ENCODE measurements at places on chromosomes 7 and 10.

- no peak for DNase-seq
These were observed 166.5 kb downstream of the LSM5 start for GRCh38 chr7:32323712-32324111.

GRCh38 chr7:139992353-139993044 lies 70.3 kb downstream of the PARP12 start:
- DNase-seq, result no peak

- peak; percentile 3 for DNase-seq
These were observed 3.2 kb upstream of the ASCC1 start for GRCh38 chr10:72219235-72219814.

DNA sequence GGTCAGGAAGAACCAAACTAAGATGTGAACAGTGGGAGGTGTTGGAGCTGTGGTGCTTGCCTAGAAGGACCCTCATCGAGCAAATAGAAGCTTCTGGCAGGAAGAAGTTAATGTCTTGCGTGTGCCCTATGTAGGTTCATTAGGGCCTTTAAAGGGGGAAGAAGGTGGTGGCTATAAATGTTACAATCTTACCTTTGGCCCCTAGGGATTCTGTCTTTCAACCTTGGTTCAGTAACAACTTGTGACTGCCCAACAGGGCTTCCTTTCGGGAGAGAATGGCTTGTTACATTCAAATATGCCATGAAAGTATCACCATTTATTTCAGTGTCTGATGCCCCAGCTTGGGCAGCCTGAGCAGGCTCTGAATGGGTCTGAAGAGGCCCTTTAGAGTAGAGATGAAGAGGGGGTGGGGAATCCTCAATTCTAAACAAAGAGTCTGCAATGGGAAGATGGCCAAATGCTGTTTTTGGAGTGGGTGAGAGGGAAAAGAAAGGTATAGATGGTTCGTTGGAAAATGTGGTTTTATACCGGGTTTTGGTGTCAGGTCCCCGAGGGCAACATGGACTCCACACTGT lies 108.0 kb downstream of the TCF7L2 start:
- no peak for DNase-seq

GRCh38 chr7:120994512-120995410 lies 6.2 kb downstream of the CPED1 start:
- DNase-seq, result no peak

DNA sequence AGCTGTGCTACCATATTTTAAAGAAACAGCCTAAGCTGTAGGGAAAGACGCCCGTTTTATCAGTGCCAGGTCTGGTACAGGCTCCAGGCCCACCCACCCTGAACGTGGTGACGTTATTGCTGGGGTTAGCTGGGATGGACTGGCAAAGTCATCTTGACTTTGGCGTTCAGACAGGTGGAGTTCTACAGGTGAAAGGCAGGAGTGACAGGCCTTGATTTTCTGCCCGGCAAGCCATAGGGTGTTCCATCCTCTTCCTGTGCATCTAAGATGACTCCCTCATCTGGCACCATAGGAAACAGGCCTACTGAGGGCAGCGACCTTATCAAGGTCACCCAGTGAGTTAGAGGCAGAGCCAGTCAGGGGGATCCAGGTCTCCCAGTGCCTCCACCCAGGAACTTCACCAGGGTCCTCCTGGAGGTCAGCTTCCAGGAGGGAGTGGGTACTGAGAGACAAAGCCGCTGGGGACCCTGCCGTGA lies 41.6 kb downstream of the HK1 start:
- DNase-seq, result no peak

- DNase-seq, result no peak
These were observed 372.5 kb downstream of the SDK1 start for GRCh38 chr7:3673524-3673923.

GRCh38 chr10:114613237-114613979 lies 44.7 kb downstream of the ABLIM1 start:
- DNase-seq, result no peak

DNA sequence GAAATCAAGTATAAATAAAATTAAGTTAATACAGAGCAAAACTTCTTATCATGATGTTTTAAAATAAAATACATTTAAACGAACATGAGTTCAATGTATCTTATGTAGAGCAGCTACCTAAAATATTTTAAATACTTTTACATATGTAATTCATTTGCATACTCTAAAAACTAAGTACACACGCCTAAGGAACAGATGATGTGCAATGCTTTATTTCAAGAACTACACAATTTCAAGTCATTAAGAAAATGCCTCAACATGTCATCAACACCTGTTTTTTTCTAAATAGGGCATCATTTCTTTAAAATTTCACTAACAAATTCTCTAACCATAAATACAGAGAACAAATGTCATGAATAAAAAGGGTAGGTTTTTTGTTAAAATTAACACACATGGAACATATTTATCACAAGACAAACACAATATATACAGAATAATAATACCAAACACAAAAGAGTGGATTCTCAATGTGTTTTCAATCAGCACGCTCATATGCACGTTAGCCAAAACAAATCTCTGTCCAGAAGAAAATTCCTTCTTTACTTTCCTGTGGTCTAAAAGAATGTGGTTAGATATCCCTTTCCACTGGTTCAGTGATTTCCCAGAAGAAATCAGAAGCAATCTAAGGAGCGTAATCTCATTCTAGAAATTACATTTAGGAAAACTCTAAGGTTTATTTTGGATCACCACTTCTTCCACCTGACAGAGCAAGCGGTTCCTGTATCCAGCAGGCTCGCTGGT lies 73.0 kb upstream of the PFKP start:
- no peak for DNase-seq

DNA sequence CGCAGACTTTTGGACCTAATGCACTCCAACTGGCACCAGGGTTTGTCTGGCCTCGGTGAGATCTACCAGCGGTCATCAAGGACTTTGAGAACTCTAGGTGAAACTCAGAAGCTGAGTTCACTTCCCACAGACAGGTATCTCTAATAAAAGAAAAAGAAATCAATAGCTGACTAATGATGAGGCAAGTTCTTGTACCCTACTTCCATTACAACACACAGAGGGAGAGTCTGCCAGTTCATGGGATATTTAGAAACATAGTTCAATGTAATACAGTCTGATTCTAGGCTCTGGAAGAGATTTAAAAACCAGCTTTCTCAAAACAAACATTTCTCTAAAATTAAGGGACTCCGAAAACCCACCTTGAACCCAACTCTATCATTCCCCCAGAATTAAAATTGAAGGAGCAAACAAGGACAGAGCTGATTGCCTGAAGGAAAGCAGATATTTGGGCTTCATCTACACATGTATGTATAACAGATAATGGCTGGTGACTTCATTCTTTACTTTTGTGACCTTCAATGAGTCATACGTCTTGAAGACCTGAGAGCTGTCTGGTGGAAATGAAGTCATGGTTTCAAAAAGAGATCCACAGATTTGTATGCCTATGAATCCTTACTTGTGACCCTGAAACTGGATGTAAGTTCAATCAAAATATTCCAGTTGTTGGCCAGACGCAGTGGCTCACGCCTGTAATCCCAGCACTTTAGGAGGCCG lies 2.7 kb upstream of the PNLIPRP1 start:
- DNase-seq, result no peak

- DNase-seq, result no peak
These were observed 43.4 kb upstream of the ADO start for GRCh38 chr10:62761115-62761514.

DNA sequence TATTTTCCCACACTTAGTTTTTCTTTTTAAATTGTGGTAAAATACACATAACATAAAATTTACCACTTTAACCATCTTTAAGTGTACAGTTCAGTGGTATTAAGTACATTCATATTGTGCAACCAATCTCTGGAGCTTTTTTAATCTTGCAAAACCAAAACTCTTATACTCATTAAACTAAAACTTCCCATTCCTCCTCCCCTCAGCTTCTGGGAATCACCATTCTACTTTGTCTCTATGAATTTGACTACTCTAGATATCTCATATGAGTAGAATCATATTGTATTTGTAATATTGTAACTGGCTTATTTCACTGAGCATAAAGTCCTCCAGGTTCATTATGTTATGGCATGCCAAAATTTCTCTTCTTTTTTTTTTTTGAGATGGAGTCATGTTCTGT lies 86.4 kb upstream of the JAZF1 start:
- DNase-seq, result no peak

GRCh38 chr10:102668326-102669107 lies 24.2 kb downstream of the TRIM8 start:
- no peak for DNase-seq

DNA sequence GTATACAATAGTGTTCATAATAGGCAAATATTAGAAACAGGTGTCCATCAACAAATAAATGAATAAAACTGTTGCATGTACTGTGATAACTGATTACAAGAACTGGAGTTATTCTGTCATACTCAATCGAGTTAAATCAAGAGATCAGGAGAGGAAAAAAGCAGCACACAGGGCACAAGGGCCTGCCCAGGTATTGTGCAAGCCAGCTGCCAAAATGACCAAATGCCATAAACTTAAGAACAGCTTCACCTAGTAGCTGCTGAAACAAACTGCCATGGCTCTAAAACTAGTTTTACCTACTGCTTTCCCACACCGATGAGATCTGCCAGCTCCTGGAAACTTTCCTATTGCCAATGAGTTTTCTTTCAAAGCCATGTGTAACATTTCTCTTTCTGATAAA lies 12.2 kb downstream of the GSAP start:
- no peak for DNase-seq

GRCh38 chr7:74014931-74015330 lies 13.0 kb upstream of the ELN start:
- DNase-seq, result no peak

- DNase-seq, result no peak
These were observed 15.6 kb upstream of the CHST3 start for GRCh38 chr10:71948496-71949067.

DNA sequence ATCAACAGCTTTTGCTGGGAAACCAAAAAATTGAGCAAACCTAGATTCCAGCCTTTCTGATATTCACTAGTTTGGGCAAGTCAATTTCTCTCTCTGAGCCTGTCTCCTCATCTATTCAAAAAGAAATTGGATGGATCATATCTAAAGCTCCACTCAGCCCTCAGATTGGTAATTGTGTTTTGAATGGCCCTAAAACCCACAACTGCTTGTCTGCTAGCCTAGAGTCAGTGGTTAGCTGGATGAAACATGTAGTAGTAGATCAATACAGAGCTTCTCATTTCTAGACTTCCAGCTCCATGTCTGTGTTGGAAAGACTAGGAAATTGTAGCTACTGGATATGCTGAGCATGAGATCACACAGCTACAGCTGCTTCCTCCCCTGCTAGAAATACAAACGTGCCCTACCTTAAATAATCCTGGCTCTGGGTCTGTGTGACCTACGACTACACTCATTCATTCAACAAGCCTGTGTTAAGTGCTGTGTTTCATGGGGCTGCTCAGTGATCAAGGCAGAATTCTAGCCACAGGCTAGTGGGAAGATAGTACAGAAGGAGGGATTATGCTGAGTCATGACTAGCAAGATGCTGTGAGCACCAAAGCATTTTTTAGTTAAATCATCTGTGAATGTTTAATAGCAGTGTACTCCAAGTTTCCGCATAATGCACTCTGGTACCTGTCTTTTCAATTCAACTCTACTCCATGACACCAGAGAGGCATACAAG lies 15.7 kb downstream of the DNTT start:
- no peak for DNase-seq

DNA sequence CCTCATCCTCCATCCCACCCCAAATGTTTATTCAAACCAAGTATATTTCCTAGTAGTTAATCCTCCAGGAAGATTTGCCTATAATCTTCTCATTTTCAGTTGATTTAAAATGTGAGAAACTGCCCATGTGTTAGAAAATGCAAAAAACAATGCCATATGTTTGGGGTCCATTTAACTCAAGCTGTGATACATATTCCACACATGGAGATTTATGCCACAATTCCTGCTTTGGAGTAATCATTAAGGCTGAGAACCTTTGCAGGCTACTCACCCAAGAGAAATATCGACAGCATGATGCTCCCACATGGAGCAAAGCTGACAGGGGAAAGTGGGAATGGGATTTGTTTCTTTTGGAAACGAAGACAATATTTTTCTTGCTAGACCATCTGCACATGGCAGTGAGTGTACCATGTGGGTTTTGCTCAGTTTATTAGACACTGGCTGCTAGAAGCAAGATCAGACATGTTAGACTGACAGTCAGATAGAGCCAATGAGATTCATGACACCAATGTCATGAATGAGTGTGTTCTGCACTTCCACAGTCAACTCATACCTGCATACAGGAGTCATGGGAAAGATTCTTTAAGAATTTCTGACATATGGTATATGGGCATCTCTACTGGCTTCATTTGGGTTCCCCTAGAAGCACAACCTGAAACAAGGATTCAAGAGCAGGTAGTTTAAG lies 3.4 kb upstream of the GRM8 start:
- DNase-seq, result no peak

GRCh38 chr10:104894681-104895080 lies 253.6 kb downstream of the SORCS3 start:
- DNase-seq, result no peak

All from sciatic nerve (tissue), 2 donors.